Mesothelial cell of epicardium (in vitro differentiated cells): ENCODE measurements at places on chromosomes 7 and 10. TPM values are rescaled to one million over a fixed set of nuclear protein-coding genes. Genes with fewer than 3 reads are reported as not detected.

- DNase-seq: no peak
These were observed 66.8 kb upstream of the KIF5B start for GRCh38 chr10:32123021-32123420.

DNA sequence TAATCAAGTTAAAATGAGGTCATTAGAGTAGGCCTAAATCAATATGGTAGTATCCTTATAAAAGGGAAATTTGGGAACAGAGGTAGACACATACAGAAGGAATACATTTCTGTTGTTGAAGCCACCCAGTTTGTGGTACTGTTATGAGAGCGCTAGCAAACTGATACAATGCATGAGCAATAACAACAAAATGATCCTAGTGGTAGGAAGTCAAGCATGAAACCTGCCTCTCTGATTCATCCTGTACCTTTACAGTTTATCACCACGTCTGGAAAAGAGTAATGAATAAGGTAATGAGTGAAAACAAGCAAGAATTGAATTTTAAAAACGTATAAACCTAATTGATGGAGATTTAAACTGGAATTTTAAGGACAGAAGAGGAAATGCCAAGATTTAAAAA lies 217.2 kb downstream of the PCLO start:
- no peak for DNase-seq

OR2A1 gene
- 0.24 to 0.27 TPM (median 0.27 TPM) in 3 replicates for total RNA-seq

GRCh38 chr10:42637142-42637541 lies 1.2 kb downstream of the ZNF33B start:
- no peak for DNase-seq

ITIH5 gene
- total RNA-seq: 17.2 to 21.0 TPM (median 20.9 TPM) in 3 replicates

SSC4D gene
- 22.4 to 26.2 TPM (median 25.2 TPM) in 3 replicates for total RNA-seq

GRCh38 chr10:8156918-8157317 lies 102.4 kb downstream of the GATA3 start:
- no peak for DNase-seq
